ENCODE measurements at places on chromosomes 12 and 14.
A peak's percentile ranks its signal among the peaks of the same experiment; 100 is the strongest.

GRCh38 chr12:109201496-109201885 is 85.1 kb downstream of the ACACB start:
- DNase-seq = no peak

DNA sequence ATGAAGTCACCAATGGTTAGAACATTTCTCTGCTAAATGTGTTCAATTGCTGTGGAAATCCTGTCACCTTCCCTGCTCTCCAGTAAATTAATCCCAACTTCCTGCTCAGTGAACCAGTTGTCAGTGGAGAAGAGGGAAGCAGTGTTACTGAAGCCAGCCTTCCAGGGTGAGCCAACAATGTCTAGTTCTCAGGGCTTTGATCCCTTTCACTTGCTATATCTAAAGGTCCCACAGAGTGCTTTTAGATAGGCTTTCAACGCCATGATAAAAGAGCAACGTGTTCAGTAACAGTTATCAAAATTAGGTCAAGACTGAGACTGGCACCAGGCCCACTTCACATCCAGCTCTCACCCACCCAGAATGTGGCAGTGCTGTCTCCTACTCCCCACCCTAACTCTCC is 139.7 kb downstream of the KCNH5 start:
- no peak for DNase-seq

DNA sequence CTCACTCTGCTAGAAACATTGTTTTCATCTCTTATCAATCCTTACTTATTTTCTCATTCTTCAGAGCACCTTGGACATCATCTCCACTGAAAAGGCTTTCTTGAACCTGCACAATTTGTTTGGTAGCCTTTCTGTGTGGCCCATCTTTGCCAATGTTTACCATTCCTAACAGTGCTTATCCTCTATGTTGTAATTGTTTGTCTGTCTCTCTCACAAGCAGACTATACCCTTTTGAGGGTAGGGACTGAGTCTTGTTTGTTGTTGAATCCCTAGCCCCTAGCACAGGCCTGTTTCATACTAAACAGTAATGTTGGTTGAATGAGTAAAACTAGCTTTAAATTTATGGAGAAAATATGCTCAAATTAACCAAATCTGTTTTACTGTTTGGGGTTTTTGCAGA is 9.2 kb downstream of the MRPL42 start:
- no peak for DNase-seq

- DNase-seq = peak; percentile 18
Measured at GRCh38 chr14:74618078-74618952, 6.3 kb upstream of the LTBP2 start.

GRCh38 chr12:39672976-39673375 is 53.4 kb upstream of the ABCD2 start:
- no peak for DNase-seq

GRCh38 chr14:104749111-104749649 is 3.8 kb upstream of the SIVA1 start:
- no peak for DNase-seq

GRCh38 chr14:22449600-22449905 is 139.5 kb downstream of the DAD1 start:
- no peak for DNase-seq

DNA sequence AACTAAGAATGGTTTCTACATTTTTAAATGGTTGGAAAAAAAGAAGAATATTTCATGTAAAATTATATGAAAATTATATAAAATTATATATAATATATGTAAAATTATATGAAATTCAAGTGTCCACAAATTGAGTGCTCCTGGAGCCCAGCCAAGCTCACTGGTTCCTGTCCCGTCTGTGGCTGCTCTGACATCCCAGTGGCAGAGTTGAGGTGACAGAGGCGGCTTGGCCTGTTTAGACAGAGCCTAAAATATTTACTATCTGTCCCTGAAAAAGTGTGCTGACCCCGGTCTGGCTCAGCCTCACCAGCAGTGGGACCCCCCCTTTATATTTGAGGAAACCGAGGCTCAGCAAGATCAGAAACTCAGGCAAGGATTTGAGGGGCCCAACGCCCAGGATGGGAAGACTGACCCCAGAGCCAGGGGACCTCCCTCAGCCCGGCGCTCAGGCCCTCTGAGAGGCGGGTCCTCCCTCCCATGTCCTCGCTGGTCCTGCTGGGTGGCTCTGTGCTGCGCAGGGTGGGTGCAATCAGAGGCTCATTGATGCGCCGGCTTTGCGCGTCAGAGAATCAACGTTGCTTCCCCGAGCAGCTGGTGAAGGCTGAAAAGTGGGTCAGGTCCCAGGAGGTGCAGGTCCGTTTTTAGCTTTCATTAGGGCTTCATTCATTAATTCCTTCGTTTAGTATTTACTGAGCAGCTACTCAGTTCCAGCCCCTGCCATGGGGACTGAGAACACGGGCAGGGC is 21.5 kb upstream of the BEGAIN start:
- DNase-seq = no peak

- DNase-seq = no peak
Measured at GRCh38 chr14:28142400-28143015, 624.1 kb upstream of the FOXG1 start.

GRCh38 chr12:53006810-53007309 is 604 bp downstream of the EIF4B start:
- peak; percentile 56 for DNase-seq

DNA sequence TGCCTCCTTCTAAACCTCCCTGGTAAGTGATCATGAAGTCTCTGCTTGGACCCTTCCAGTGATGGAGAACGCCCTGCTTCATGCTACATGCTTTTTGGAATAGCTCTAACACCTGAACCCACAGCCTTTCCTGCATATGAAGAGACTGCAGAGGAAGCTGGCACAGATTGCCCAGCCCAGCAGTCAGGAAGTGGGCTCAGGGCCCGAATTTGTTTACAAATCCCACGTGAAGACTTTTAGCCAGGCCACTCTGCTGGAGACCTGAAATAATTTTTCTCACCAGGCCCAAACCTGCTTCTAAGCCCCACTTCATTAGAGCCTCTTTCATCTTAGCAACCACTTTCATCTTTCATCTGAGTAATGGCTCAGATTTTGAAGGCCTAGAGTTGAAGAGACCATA is 22.9 kb downstream of the RTN1 start:
- no peak for DNase-seq

GRCh38 chr12:122886851-122887818 is 8.8 kb downstream of the VPS37B start:
- peak; percentile 77 for DNase-seq

- no peak for DNase-seq
Measured at GRCh38 chr12:24416423-24417109, 467.1 kb upstream of the SOX5 start.

DNA sequence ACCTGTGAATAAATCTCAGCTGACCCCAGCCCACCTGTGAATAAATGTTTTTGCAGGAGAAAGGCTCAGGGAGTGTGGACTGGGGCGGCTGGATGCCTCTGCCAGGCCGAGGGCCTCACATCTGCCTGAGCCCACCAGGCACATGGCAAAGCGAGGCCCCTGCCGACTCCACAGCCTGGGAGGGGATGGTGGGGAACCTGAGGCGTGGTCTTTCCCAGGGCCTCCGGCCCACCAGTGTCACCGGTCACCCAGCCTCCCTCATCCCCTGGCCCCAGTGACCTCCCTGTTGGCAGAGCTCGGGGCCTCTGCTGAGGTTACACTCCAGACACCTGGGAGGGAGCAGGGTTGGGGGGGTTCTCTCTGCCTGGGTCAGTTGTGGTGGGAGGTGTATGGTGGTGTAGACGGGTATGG is 8.2 kb downstream of the NOC4L start:
- DNase-seq = no peak

DNA sequence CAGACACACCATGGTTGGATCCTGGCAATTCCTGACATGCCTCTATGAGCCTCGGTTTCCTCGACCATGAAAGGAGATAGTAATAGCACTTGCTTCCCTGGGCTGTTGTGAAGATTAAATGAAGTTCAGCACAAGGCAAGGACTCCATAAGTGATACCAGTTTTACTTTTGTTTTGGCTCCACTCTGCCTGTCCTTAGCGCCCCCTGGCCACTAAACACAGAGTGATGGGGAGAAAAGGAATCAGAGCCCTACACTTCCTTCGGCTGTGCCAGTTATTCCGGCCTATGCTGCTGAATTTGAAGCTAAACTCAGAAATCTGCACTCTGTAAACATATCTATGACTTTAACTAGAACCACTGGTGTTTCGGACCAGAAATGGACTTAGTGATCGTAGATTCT is 173.8 kb downstream of the C12orf75 start:
- DNase-seq = no peak

- DNase-seq = no peak
Measured at GRCh38 chr14:58944343-58944967, 244.0 kb upstream of the DAAM1 start.

- DNase-seq = no peak
Measured at GRCh38 chr14:68550338-68550715, 242.5 kb downstream of the ZFP36L1 start.

GRCh38 chr12:87217491-87217890 is 811.7 kb downstream of the C12orf50 start:
- DNase-seq = no peak

DNA sequence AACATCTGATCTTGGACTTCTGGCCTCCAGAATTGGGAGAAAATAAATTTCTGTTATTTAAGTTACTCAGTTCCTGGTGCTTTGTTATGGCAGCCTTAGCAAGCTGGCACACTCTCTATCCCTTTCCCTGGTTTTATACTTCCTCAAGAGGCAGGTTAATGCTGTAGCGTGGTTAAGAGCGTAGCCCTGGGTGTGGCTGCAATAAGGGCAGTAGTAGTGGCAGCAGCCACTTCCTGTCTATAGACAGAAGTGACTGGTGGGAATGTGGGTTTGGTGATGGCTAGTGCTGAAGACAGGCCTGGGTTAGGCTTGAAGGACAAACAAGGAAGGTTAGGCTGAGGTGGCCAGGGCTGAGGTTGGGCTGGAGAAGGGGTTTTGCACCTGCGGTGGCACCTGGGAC is 3.6 kb upstream of the LGALS3 start:
- DNase-seq = no peak

DNA sequence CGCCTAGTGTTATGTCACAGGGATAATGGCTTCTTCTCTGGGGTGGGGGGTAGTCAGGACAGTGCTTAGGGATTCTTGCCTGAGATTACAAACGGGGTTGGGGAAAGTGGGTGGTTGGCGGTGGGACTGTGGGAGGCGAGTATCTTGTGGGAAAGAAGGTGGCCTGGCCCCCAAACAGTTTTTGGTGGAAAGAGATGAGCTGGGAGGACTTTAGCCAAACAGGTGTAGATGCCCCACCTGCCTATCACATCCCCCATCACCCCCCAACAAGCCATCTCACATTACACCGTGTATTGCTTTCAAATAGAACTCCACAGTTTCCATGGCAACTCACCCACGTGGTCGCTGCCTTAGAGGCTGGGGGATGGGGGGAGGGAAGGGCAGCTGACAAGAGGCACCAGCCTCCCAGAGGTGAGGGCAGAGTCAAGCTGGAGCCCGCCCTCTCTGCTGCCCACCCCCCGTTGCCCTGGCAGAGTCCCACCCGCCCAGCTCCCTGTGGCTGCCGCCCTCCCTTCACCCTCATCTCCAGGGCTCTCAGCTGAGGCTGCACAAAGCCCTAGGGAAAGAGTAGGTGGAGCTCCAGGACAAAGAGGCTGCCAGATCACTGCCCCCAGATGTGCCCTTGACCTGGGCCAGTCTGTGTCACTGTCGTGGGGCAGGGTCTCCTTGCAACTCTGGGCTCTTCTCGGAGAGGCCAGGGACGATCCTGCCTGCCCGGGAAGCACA is 98.3 kb downstream of the LRRC74A start:
- no peak for DNase-seq

GRCh38 chr12:94265966-94266745 is 117.8 kb downstream of the PLXNC1 start:
- no peak for DNase-seq

- DNase-seq = no peak
Measured at GRCh38 chr12:31278424-31278823, 47.5 kb downstream of the SINHCAF start.

GRCh38 chr14:47411523-47411922 is 263.9 kb downstream of the MDGA2 start:
- DNase-seq = no peak

- no peak for DNase-seq
Measured at GRCh38 chr14:66281036-66281776, 205.0 kb upstream of the CCDC196 start.

- DNase-seq = peak; percentile 93
Measured at GRCh38 chr12:131949431-131950181, at the start of gene EP400. Gene EP400, plus strand, starts transcription at chr12:131949942. Its CDS starts 10,678 bp downstream, at chr12:131960620.

- DNase-seq = no peak
Measured at GRCh38 chr12:112091563-112091962, 17.0 kb downstream of the NAA25 start.

- no peak for DNase-seq
Measured at GRCh38 chr12:124632519-124632984, 65.1 kb upstream of the NCOR2 start.

DNA sequence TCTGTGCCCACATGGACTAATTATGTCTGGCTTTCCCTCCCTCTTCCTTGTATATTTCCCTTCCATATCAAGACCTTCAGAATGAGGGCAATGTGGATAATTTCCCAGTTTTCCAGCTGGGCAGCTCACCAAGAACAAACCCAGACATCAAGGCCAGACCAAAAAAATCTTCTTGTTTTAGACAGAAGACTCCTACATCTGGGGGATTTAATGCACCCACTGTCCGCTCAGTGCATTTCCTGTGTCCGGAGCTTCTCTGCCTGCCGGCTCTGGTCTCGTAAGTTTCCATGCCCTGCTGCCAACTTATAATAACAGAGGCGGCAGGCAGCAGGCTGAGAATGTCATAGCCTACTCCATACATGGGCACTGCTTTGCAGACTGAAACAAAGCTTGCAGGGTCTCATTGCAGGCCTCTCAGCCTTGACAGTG is 207.2 kb upstream of the BCL2L14 start:
- no peak for DNase-seq

DNA sequence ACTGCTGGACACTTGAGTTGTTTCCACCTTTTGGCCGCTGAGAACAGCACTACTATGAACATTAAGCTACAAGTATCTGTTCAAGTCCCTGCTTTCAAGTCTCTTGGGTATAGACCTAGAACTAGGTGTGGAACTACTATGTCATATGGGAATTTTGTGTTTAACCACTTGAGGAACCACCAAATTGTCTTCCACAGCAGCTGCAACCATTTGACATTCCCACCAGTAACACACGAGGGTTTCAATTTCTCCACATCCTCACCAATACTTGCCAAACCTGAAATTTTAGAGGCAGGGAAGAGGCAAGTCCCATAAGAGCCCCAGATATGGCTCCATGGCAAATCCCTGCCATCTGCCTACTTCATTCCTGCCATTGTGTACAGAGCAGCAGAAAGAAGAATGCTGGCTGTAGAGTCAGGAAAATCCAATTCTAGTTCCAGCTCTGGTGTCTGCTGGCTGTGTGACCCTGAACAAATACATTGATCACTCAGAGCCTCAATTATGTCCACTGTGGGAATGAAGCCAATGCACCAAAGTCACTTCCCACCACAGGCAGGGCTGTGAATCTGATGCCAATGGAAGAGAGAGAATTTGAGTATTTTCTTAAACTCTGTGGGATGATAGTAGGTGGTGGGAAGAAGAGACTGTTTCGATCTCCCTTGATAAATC is 17.8 kb downstream of the PITPNM2 start:
- DNase-seq = no peak
